Stimulated activated CD8-positive, alpha-beta memory T cell treated with anti-CD3 and anti-CD28 coated beads, Interleukin-15, amount 100 ng/mL, for 4 hours (primary cell): ENCODE measurements at places on chromosomes 2 and 18.

DNA sequence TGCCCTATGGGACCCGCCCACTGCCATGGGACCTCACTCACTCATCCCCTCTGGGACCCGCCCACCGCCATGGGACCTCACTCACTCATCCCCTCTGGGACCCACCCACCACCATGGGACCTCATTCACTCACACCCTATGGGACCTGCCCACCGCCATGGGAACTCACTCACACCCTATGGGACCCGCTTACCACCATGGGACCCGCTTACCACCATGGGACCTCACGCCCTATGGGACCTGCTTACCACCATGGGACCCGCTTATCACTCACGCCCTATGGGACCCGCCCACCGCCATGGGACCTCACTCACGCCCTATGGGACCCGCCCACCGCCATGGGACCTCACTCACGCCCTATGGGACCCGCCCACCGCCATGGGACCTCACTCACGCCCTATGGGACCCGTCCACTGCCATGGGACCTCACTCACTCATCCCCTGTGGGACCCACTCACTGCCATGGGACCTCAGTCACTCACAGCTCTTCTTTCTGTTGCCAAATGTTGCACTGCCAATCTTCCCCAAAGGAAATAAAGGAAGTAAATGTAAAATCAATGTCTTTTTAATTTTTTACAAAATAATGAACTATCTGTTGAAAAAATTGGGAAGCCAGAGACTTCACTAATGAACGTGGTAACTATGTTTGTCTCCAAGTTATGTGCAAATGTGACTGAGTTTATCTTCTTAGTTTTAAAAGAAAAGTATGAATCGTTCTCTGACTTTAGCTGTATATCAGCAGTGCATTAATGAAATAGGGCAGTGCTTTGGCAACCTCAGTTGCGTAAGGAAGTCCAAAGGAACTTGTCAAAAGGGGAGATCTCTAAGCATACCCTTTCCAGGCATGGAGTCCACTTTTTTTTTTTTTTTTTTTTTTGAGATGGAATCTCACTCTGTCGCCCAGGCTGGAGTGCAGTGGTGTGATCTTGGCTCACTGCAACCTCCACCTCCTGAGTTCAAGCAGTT, 101.5 kb upstream of the MGAT5 start:
- DNase-seq = no peak

- DNase-seq = no peak
Measured at GRCh38 chr2:79129804-79130203, 9.5 kb downstream of the REG1A start.

GRCh38 chr2:147442816-147443215, 402.0 kb upstream of the ACVR2A start:
- no peak for DNase-seq

DNA sequence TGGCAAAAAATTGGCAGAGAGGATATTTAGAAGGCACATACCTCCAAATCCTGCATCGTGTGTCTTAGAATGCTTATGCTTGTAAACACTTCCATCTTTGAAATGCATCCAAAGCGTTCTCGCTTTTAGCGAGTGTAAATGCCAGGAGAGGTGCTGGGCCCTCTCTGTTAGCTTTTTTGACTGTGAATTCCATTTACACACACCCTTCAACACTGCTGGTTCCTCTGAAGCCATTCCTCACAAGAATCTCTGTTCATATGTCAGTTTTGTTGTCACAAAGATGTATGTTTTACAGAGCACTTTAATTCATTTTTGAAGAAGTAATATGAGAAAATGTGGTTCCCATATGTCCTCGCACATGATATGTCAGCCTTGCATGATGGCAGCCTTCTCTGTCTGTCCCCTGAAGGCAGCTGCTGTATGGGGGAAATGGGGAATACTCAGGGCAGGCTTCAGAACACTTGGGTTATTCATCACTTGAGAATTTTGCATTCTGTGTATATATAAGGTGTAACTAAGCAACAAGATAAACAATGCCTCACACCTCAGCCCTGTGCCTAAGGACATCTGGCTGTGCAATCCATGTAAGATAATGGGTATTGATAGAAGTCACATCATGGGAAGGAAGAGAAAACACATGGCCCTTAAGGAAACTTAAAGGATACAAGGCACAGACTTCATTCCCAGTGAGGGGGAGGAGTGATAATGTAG, 52.3 kb downstream of the RAB27B start:
- DNase-seq = no peak

- no peak for DNase-seq
Measured at GRCh38 chr18:48003426-48004349, 73.2 kb upstream of the SMAD2 start.

DNA sequence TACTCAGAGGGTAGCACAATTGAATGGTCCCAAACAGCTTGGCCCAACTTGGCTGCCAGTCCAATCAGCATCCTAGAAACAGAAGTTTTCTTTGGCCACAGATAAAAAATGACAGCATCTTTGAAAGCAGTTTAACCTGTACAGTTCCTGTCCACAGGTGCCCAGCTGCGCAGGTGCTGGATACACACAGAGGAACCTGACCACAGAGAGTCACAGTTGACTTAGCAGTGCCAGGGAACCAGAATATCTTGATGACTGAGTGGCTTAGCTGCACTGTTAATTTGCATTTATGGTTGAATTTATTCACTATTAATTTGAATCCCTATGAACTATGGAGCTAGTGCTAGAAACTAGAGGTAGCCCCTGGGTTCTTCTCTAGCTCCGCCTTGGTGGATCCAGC, 93.7 kb downstream of the TPGS2 start:
- DNase-seq = no peak

DNA sequence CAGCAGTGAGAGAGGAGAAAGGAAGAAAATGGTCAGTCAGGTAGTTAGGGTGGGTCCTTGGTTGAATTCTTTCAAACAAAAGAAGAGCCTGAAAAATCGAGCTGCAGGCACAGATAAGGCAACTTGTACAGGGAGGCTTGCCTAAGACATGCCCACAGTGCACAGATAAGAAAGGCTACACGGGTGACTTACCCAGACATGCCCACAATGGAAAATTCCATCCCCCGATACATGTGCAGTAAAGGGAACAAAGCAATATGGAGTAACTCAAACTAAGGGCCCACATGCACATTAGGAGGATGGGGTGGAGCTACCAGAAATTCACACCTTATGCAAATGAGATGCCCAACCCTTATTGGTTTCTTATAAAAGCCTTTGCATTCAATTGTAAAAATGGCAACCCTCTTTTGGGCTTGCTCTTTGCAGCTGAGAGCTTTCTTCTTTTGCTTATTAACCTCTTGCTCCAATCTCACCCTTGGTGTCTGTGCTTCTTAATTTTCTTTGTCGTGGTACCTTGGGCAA, 110.3 kb upstream of the RMP24 start:
- DNase-seq = no peak

GRCh38 chr2:189441709-189442074, 418 bp downstream of the WDR75 start:
- DNase-seq = no peak

GRCh38 chr2:117771969-117772630, 42.4 kb upstream of the DDX18 start:
- DNase-seq = no peak

- no peak for DNase-seq
Measured at GRCh38 chr2:241445426-241445825, 63.0 kb downstream of the STK25 start.

GRCh38 chr2:69933839-69934613, 19.1 kb downstream of the MXD1 start:
- no peak for DNase-seq

- no peak for DNase-seq
Measured at GRCh38 chr2:231640641-231641111, 48.0 kb downstream of the TEX44 start.

DNA sequence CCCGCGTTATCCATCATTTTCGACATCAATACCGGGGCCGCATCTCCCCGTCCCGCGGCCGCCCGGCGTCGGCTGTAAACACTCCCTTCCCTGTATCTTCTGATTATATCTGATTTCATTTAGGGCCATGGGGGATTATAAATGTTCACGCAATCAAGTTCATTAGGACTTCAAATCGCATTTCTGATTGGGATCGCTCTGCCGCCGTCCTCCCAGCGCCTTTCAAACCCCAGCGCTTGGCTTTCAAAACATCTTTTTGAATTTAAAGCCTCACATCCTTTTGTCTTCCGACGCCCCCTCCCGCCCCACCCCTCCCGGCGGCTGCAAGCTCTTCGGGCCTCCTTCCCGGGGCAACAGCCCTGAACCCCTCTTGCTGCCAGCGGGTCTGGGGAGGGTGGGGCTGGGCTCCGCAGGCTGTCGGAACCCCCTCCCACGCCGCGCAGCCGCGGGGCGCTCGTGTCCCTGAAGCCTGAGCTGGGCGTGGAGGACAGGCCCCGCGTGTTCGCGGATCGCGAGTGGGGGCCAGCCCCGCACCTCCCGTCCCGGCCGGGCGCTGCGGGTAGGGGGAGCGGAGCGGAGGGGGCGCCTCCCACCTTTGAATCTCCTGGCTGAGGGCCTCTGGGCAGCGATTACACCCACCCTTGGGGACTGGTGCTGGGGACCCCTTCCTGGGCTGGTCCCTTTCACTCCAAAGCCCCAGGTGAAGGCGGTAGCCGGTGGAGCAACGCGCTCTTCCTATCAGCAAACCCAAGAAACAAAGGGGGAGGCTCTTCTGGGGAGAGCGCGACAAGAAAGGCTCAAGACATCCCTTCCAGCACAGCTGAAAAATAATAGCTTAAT, 11.3 kb upstream of the GBX2 start:
- DNase-seq = no peak

GRCh38 chr2:9170458-9171130, 36.0 kb upstream of the ASAP2 start:
- no peak for DNase-seq

DNA sequence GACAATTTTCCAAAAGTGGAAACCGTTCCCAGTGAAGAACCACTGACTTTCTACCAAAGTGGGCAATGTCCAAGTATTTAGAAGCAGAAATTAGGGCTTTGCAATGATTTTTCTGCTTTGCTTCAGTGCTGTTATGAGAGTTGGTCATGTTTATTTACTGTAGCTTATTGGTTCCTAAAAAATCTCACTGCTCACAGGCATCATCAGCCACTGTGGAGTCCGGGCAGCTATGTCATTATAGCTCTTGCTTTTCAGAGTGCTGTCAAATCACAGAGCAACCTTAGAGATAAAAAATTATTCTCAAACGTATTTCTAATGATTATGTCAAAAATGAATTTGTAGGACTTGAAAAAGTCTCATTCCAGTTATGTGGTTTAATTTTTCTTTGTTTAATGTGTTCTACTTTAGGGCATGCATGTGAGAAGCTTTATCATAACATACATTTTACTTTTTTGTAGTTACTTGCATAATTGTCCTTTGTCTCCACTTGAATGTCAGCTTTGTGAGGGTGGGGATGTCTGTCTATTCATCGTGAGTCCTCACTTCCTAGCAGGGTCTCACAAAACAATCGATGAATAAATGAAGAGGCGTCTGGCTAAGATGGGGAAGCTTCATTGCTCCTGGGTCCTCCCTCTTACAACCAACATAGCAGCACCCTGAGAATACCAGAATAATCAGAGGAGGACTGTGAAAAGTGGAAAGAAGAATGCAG, 117.6 kb downstream of the TPGS2 start:
- DNase-seq = no peak

- DNase-seq = no peak
Measured at GRCh38 chr2:151056870-151057269, 204.8 kb downstream of the RBM43 start.

- no peak for DNase-seq
Measured at GRCh38 chr2:112996635-112997034, 8.6 kb upstream of the IL36A start.

DNA sequence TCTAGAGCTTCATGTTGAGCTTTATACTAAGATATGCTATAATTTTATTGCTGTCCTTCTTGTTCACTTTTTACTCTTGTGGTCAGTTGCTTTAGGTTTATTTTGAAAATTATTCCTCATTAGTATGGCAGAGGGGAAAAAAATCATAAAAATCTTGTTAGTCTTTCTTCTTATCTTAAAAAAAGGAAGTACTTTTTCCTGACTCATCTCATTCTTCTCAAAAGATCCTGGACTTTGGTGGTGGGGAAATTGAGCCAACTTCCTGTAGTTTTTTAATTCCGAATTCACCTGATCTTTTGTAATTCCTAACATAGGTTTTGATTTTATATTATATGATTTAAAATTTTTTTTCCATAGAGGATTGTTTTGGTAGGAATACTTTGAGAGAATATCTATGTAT, 3.8 kb downstream of the SLC4A1AP start:
- no peak for DNase-seq

DNA sequence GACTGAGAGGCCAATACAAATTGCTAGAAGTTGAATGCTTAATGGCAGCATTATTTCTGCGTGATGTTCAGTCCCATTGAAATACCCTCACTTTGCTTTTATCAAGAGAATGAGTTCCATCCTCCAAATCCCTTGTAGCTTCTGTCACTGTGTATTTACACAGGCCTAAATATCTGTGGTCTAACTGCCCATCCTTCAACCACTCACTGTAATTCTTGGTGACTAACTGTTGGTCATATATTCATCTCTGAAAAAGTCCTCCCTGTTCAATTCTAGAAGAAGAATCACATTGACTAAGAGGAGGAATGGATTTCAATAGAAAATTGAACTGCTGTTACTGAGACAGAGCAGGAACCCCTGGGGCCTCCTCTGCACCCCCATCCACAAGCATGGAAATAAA, 74.2 kb upstream of the L3MBTL4 start:
- no peak for DNase-seq

DNA sequence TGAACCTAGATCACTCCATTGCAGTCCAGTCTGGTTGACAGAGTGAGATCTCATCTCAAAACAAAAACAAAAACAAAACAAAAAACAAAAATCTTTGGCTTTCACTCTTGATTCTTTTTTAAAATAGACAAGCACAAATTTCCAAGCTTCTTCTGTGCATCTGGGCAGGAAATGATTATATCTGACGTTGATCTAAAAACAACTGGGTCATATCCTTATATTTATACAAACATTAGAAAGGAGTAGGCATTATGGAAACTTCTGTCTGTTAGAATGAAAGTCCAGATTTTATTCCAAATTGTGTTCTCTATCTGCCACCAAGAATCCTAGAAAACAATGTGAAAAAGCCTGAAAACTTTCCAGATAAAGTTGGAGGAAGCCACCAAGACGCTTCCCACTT, 26.2 kb upstream of the PMAIP1 start:
- no peak for DNase-seq

DNA sequence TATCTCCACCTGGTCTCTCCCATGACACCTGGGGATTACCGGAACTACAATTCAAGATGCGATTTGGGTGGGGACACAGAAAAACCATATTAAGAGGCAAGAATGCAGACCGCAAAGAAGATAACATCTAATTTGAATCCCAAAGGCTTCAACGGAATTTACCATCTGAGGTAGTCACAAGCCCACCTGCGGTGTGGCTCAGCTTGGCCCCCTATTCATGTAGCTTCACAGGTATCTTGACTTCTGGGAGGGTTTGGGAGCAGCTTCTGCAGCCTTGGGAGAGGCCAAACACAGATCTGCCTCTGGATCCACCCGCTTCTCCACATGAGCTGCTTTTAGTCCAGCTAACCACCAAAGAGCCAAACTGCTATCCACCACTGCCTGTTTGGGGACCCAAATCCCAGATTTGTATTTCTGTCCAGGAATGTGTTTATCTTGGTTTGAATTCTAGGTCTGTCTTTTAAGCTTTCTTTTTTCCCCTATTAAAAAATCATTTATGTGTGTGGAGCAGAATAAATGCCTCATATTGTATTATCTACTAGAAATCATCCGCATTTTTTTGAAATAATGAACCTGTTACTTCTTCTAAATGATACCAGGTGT, 247.6 kb downstream of the DLGAP1 start:
- no peak for DNase-seq
